ENCODE measurements at places on chromosomes 7 and 10.

DNA sequence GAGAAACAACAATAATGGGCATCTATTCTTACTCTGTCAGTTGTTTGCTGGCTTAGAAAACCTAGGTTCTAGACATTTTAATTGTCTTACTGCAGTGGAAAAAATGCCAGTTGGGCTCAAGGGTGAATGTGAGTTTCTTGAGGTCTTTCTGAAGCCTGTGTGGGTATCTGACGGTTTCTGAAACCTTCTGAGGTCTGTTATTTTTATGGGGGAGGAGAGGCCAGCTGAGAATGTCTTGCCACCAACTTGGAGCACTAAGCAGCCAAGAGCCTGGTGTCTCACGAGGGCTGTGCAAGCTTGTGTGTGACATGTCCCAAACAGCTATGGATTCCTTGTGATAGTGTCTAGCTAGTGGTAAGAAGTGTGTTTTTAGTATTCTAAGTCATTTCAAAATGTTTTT lies 24.2 kb upstream of the DDC start:
- no peak for DNase-seq

- no peak for DNase-seq
These were observed 432.9 kb downstream of the GATA3 start for GRCh38 chr10:8487346-8487745.

- peak; percentile 69 for DNase-seq
These were observed 1290.3 kb upstream of the SORCS1 start for GRCh38 chr10:108454793-108455192.

GRCh38 chr7:78427209-78427608 lies 628.6 kb downstream of the PHTF2 start:
- no peak for DNase-seq

- no peak for DNase-seq
These were observed 218.0 kb upstream of the ZNF32 start for GRCh38 chr10:43866712-43867111.

DNA sequence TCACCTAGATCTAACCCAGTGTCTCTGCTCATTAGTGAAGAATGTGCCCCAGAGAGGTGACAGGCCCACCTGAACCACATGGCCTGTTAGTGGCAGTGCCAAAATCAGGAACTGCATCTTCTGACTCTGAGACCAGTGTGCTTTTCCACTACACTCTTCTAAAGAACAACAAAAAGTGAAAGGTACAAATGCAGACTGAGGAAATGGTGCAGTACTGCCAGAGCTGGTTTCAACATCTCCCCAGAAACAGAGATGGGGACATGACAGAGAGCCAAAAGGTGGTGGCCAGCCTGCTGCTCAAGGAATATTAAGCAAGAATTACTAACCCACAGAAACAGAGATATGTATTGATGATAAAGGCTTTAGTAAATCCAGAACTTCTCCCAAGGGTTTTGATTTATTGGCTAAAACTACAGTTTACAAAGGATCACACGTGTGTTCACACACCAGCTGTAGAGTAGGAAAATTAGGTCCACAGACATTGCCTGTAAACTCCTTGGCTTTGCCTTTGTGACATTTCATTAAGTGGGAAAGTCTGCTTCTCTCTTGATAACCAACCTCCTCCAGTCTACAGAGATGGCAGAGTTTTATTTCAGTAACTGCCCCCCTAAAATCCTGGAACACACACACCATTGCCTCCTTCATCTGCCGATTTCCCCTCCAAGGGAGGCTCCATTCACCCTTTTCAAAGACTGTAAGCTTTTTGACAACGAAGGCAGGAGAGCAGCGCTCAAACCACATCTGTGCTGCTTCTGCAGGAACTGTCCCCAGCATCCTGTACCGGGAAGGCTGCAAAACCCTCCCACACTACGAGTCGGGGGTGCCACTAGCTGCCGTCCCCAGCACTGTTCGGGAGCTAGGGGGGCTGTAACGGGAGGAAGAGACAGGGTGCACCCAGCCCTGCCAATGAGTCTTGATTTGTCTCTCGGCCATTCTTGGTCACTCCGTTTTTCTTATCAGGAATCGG lies 29.8 kb downstream of the GSDME start:
- DNase-seq = peak; percentile 59

- DNase-seq = no peak
These were observed 145.2 kb downstream of the ARID5B start for GRCh38 chr10:62046522-62047227.

- DNase-seq = no peak
These were observed 189.2 kb downstream of the EBF3 start for GRCh38 chr10:129774736-129775401.

- no peak for DNase-seq
These were observed 31.8 kb upstream of the HMX3 start for GRCh38 chr10:123103944-123104343.

Measured in GM03348 (cell line).